Skeletal muscle cell (primary cell): ENCODE measurements at places on chromosomes 12 and 14.

DNA sequence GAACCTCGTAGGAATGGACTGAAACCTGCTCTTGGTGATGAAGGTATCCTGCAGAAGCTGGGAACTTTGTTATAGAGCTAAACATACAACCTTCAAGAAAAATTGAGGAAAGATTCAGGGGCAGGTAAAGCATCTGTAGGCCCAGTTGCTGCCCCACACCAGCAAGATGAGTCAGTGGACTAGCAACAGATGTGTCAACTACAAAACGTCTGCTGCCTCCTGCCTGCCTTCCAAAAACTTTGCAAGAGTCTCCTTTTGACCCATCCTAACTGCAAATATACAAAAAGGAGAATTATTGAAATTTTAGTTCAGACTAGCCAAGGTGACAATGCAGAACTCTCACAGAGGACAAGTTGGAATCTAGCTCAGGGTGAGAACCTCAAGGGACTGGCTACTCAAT is 60.9 kb upstream of the TMTC1 start:
- DNase-seq = peak; percentile 11

- DNase-seq = no peak
These were observed 77.9 kb downstream of the FOXN3 start for GRCh38 chr14:89339158-89339557.

DNA sequence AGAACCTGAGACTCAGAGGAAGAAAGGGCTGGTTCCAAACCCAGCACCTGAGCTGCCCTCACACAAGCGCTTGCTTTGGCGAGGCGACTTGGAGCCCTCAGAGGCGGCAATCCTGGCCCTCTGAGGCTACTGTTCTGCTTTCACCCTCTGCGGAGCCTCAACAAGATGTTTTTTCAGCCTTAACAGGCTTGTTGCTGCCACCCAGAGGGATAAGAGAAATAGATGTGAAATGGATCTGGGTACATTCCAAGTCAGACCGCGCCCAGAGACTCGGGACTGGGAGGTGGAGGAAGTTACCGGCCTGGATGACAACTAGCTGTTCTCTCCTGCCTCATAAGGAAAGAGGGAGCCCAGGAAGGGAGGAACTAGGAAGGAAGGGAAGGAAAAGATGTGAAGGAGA is 89.6 kb downstream of the TTC7B start:
- peak; percentile 24 for DNase-seq

GRCh38 chr12:26810330-26810729 is 22.7 kb downstream of the ITPR2 start:
- DNase-seq = peak; percentile 69

DNA sequence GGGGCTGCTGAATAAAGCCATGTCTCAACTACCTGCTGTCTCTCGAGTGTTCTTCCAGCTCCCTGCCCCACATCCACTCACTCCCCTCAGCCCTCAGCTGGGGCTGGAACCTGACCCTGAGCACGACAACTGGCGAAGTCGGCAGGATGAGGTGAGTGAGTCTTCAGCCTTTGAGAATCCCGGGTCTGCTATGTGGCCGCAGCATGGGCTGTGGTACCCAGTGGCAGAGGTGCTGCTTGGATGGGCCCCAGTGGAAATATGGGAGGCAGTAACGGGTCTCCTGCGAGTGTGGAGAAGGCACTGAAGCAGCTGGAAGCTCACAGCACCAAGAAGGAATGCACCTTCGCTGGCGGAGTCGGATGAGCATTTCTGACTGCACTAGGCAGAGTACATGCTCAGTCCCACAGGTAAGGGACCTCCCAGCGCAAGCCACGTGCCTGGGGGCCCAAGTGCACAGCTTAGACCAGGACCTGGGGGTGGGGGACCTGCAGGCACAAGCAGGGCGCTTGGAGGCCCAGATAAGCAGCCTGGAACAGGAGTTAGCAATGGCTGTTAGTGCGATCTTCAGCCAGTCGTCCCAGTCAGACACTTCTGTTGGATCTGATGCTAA is 95.5 kb upstream of the TMPO start:
- DNase-seq = no peak

DNA sequence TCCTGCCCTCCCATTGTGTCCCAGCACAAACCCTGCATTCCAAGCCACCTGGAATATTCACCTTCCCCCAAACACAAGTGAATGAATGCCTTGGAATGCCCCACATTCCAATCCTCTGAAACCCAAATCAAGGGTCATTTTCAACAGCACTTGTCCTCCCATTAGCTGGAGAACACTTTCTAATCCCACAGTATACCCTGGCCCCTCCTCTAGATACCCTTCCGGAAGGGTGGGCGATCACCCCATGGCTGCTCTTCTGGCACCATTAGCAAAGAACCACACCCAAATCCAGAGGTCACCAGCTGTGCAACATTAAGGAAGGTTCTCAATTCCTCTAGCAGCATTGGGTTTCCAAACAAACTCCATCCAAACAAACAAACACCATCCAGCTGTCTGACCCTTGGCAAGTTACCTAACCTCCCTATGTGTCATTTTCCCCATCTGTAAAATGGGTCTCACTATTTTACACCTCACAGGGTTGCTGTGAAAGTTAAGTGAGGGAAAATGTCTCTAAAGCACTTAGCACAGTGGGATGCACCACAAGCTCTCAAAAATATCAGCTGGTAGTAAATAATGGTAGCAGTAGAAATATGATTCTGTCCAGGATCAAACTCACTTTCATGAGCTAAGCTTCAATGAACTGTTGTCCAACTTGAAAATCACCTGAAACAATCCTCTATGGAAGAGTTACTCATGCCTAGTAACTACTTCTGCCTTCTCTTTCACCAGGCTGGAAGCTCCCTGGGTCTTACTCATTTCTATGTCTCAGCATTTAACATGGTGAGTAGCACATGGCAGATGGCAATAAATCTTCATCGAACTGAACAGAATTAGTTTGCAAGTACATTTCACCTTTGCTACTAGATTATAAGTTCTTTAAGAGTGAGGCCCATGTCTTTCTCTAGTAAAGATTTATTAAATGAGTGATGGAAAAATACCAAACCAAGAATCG is 5.3 kb downstream of the NUAK1 start:
- DNase-seq = no peak

DNA sequence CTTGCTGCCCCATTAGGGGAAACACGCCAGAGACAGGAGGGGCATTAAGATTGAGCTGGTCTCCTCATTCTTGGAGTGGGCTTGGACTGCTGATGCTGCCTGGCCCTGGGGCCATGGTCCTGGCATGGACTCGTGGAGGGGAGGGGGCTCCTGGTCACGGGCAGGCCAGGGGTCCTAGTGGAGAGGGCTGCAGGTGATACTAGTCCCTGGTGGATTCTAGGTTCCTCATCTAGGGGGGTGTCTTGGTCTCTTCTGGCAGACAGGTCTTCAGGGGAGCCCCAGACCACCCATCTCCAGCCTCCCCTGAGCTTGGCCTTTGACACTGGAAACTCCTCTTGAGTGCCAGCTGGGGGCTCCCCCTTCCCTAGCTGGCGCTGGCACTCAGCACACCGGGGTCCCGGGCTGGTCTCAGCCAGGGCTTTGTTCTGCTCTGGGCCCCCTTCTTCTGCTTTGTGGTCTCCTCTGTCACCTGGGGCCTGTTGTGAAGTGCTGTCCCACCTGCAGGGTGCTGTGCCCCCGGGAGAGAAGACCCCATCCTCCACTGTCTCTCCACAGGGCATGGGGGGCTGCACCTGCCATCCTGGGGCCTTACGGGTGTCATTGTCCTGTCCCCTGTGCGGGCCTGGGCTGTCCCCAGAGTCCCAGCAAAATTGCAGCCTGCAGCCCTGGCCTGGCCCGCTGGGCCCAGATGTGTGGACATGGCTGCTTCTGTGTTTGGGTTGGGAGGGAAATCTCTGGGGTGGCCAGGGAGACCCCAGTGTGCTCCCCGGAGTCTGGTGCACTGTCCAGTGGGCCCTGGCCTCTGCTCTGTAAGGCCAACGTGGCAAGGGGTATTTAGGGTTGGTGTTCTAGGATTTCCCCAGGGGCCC is 2.3 kb downstream of the KIF26A start:
- no peak for DNase-seq

DNA sequence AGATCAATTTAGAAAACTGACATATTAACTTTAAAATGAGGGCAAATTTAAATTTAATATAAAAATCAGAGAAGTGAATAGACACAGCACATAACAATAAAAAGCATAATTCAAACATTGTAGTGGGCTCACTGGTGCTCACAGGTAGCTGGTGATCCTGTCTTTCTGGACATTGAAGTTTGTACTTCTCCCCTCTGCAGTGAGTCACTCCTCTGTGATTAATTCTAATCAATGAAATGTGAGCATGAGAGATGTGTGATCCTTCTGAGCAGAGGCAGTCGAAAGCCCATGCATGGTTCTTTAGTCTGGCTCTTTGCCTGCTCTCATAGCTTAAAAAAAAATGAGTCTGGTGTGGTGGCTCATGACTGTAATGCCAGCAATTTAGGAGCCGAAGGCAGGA is 59.0 kb upstream of the RERGL start:
- no peak for DNase-seq

- no peak for DNase-seq
These were observed 34.2 kb downstream of the ZC3H14 start for GRCh38 chr14:88597038-88597437.

DNA sequence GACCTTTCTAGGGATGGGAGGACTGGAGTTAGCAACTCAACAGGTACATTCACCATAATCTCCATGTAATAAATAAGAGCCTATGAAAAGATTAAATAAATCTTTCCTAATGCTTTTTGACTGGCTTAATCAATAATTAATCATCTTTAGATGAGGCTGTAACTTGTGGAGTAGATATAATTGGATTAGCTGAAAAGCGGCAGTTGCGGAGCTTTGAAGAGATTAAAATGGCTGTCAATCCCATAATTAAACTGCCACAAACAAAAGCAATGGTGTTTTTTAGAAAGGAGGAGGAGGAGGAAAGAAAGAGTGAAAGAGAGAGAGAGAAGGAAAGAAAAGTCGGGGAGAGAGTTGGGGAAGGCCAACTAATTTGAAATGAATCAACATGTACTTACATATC is 70.7 kb upstream of the TMEM263 start:
- no peak for DNase-seq

DNA sequence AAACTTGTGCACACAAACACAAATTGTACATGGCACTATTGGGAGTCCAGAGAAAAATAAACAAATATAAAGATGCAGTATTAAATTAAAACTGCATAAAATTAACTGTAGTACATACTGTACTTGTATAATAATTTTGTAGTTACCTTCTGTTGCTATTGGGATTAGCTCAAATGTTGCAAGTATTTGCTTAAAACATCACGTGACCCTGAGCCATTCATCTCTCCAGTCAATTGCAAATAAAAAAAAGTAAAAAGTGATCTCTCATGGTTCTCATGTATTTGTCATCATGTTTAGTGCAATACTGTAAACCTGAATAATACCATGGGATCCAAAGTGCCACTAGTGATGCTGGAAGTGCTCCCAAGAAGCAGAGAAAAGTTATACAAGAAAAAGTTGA is 88.1 kb upstream of the NAV3 start:
- DNase-seq = no peak

DNA sequence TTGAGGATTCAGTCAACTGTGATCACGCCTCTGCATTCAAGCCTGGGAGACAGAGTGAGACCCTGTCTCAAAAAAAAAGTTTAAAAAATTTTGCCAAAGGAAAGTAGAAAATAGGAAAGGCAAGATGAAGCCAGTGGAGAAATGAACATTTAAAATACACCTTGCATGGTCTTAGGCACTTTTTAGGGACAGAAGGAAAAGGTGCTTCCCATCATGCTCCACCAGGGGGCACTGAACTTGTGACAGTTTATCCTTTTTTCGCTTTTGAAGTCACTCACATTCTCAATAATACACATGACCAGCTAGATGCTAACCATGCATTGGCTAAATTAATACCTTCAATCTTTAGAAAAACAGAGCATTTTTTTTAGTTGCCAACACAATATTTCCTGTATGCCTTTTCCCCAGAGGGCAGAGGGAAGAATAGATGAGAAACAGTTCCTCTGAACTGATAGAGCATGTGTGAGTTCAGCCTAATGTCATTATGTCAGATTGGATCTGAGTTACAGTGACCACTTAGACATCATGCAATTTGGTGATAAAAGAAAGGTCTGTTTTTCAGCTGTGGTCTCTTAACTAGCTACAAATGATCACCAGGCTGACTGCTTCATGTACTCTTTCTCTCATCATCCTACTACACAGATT is 221.8 kb upstream of the SSTR1 start:
- DNase-seq = no peak

GRCh38 chr12:126160912-126161311 is 1095.7 kb downstream of the AACS start:
- no peak for DNase-seq

DNA sequence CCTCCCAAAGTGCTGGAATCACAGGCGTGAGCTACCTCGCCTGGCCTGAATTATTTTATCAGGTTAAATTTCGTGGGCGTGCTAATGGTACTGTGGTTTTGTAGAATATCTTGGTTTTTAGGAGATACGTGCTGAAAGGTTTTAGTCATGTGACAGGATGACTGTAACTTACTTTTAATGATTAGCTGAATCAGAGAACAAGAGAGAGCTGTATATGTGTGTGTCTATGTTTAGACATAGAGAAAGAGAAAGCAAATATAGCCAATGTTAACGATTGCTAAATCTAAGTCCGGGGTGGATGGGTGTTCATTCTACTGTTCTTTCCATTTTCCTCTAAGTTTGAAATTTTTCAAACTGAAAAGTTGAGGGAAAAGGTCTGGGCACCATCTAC is 9.2 kb upstream of the PNMA1 start:
- no peak for DNase-seq

DNA sequence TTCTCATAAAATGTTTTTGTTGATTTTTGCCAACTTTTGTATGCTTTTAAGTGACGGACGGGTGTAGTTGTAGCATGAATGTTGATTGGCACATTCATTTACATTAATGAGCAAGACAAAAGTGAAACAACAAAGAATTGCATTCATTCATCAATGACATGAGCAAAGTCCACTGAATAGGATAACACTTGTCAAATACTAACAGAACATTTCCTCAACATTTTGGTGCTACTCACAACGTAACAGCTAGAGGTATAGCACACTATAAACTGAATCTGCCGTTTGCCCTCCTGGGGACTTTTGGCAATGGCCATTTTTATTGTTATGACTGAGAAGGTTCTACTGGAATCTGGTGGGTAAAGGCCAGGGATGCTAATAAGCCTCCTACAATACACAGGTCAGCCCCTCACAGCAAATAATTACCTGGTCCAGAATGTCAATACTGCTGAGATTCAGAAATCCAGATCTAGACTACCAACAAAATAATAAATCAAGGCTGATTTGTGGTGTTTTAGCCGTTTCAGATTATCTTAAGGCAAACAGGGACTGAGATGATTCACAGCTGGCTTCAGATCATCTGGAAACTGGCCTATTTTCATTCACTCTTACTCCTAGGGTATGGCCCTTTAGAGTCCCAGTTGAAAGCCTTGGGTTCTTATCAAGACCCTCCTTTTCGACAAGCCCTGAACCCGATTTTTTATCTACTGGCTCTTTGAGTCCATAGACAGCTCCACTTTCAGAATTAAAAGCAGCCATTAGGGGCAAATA is 22.5 kb upstream of the CDKN3 start:
- DNase-seq = no peak

DNA sequence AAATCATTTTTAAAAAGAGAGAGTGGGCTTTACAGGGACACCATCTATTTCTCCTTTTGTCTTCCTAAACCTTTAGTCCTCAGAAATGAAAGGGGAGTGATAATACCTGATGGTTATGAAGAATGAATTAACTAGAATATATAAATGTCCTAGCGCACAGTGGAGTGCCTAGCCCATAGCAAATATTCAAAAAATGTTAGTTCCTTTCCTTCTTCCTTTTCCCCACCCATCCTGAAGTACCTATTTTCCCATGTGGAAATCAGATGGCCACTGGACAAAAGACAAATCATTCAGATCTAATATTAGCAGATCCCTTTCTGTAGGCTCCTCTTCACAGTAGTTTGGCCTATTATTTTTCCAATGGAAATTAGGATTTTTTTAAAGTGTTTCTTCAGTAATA is 90.0 kb downstream of the SLC25A21 start:
- DNase-seq = no peak

- peak; percentile 36 for DNase-seq
These were observed 37.9 kb downstream of the A2ML1 start for GRCh38 chr12:8860165-8860961.
